ENCODE measurements at places on chromosomes 4 and X. TPM values are rescaled to one million over a fixed set of nuclear protein-coding genes. Genes with fewer than 3 reads are reported as not detected.

CTAG2 gene
- not detected for total RNA-seq

CTPS2 gene
- 11.4 TPM for total RNA-seq

KLHL13 gene
- 8.1 TPM for total RNA-seq

SEC31A gene
- 108 TPM for total RNA-seq

PASD1 gene
- not detected for total RNA-seq

STBD1 gene
- total RNA-seq, result 2.1 TPM

CT47A1 gene
- total RNA-seq, result not detected

GUCY1B1 gene
- 3.9 TPM for total RNA-seq

DDX53 gene
- total RNA-seq, result not detected

PDE5A gene
- 2.5 TPM for total RNA-seq

GATB gene
- 35.7 TPM for total RNA-seq

BRS3 gene
- not detected for total RNA-seq
